ENCODE measurements at places on chromosomes 12 and 14.

DNA sequence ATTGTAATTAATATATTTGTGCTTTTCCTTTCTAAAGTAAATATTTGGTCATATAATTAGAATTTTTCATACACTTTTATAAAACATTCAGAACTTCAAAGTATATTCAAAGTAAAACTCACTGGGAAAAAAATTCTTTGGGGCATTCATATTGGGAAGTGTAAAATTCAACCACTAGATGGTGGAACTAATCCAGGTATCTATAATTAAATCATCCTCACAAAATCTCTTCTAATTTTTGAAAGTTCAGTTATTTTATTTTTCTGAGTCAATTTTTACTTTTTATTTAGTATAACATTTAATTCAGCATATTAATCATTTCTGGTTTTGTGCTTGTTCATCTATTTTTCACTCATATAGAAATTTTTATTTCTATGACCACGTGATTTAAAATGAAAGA lies 81.0 kb downstream of the NTS start:
- no peak for DNase-seq

GRCh38 chr14:59912443-59912842 lies 7.5 kb upstream of the LRRC9 start:
- no peak for DNase-seq

- no peak for DNase-seq
Measured at GRCh38 chr14:99342906-99343305, 70.9 kb upstream of the BCL11B start.

GRCh38 chr14:102264775-102265174 lies 40.2 kb downstream of the MOK start:
- no peak for DNase-seq

DNA sequence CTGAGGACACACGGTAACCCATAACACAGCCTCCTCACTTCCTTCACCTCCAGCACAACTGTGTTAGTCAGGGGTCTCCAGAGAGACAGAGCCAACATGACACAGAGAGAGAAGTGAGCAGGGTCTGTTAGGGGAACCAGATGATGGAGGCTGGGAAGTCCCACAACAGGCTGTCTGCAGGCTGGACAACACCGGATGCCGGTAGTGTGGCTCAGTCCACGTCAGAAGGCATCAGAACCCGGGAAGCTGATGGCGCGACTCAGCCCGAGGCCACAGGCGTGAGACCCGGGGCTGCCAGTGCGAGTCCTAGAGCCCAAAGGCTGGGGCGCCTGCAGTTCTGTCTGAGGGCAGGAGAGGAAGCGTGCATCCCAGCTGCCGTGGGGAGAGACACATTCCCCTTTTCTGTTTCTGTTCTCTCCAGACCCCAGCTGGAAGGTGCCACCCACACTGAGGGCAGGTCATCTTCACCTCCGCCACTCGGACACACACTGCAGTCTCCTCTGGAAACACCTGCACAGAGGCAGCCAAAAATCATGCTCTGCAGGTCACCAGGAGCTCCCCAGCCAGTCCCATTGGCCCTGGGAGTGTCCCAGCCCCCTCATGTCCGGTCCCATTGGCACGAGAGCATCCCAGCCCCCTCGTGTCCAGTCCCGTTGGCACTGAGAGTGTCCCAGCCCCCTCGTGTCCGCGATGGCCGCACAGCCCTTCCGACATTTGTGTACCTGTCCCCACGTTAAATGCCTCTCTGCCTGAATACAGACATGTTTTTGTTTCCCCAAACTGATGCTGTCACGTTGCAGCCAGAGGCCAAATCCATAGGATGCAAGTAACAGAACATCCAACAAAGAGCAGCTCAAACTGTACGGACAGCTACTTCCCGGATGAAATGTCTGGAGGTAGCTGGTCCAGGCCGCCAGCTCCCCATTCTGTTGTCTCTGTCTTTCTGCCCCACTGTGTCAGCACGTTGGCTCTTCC lies 7.9 kb upstream of the FBRSL1 start:
- DNase-seq: no peak

Data from IMR-90 (cell line).